ENCODE measurements at places on chromosomes 1 and 21.

GRCh38 chr1:29991815-29992214 is 731.6 kb downstream of the MATN1 start:
- no peak for DNase-seq

DNA sequence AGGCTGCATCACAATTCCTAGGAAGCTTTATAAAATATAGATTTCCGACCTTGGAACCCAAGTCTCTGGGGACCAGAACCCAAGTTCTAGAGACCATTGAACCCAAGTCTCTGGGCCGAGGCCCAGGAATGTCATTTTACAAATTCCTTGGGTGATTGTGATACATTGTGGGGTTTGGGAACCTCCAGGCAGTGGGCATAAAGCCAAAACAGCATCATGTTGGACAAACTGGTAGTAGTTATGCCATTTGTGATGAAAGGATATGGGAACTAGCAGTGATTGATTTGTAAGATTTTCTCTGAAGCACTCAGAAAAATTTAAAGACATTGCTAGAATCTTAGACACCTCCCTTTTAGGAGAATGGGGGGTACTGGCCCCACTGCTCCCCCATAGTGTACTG is 160.2 kb downstream of the HIVEP3 start:
- DNase-seq = no peak

DNA sequence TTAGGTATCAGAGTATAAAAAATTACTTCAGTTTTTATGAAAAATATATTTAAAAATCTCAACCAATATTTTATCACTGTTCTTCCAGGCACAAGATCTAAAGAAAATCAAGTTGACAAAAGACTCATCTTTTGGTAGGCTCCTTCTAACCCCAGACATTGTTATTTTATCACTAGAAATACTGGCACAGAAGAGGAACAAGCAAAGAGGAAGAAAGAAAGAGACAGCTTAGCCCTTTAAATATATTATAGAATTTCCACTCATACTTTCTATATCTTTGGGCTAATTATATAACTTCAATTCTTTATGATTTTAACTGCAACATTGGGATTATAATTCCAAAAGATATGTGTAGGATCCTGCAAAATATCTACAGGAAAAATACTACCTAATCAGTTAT is 32.4 kb downstream of the SPTA1 start:
- DNase-seq = no peak

DNA sequence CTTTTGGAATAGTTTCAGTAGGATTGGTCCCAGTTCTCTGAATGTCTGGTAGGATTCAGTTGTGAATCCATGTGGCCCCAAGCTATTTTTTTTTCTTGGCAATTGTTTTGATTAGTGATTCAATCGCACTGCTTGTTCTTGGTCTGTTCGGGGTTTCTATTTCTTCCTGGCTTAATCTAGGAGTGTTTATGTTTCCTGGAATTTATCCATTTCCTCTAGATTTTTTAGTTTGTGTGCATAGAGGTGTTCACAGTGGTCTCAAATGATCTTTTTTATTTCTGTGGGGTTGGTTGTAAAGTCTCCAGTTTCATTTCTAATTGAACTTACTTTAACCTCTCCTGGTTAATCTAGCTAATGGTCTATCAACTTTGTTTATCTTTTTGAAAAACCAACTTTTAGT is 117.6 kb downstream of the NME7 start:
- DNase-seq = no peak

DNA sequence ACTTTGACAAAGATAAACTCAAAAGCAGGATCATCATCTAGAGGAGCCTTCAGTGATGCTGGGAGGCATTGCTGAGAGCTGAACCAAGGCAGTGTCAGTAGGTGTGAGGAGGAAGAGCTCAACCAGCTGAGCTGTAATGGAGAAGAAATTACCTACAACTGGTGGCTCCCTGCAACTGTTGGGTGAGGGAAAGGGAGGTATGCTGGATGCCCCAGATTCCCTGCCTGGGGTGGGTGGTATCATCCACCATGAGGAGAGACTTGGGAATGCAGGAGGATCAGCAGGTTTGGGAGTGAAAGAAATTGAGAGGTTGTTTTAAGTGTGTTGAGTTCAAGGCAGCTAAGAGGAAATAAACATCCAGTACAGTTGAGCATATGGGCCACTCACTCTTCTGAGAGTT is 199.8 kb downstream of the DNM3 start:
- no peak for DNase-seq

- no peak for DNase-seq
These were observed 288.7 kb downstream of the NUF2 start for GRCh38 chr1:163610486-163610885.

DNA sequence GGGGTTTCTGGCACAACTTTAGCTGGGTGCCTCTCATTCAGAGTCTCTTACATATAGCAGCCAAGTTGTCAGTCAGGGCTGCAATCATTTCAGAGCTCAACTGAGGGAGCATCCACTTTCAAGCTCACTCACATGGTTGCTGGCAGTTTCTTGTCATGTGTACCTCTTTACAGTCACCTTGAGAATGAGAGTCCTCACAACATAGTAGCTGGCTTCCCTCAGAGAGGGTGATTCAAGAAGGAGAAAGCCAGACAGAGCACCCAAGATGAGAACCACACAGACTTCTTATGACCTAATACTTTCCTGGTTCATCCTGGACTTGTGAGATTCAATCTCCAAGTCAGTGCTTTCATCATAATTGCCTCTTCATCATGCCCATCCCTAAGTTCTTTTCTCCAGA is 57.2 kb downstream of the DPT start:
- DNase-seq = no peak

DNA sequence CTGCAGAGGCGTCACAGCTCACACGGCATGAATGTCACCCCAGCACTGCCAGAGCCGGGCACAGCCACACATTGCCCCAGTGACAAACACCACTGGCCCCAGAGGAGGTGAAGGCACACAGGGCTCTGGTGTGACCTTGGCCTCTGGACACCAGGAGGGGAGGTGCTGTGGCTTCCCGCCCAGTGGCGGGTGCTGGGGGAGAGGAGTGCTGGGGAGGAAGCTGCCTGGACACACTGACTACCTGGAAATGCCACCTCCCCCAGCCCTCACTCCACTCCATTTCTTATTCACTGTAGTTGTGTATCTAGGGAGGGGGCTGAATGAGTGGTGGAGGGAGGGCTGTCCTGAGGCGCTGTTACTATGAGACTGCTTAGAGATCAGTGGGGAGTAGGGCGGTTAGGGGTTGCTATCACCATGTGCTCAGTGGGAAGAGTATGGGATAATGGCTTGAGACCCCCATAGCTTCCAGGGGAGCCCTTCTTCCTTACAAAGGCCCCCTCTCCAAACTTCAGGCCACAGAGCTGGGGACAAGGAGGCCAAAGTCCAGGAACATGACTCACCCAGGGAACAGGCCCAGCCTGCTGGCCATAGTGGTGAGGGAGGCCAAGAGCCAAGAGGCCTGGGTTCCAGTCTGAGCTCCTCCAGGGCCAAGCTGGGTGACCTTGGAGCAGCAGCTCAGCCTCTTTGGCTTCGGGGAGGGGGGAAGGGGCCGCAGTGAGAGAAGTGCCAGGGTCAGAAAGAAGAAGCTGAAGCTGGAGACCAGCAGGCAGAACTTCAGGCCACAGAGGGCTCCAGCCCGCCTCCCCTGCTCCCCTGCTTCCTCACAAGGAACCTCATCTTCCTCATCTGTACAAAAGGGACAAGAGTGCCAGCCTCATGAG is 40.1 kb downstream of the AHDC1 start:
- peak; percentile 33 for DNase-seq

- DNase-seq = no peak
These were observed 47.7 kb downstream of the ETS2 start for GRCh38 chr21:38853421-38853919.

- DNase-seq = no peak
These were observed 29.9 kb downstream of the GIPC2 start for GRCh38 chr1:78075621-78076020.

DNA sequence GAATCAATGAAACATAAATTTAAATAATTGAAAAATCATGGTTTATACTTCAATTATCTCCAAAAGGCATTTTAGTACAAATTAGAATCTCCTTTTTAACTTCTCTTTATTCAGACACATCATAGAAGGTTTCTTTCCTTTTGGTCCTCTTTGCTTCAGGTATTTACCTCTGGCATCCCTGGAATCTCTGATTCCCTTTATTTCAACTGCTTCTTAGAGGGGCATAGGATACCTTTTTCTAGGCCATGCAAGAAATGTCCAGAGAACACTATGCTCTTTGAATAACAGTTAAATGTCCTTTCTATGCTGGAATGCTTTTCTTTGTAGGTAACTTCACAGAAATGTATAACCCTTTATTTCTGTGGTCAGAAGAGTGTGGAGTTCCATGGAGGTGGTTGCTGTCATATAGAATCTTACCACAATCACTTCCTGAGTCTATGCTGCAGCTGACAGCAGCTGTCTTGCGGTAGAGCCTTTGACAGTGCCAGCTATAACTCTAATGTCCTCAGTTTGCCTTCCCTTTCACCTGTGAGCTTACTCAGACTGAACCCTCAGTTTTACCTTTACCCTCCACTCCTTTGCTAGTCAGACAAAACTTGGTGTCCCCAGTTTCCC is 8.6 kb downstream of the LAMC2 start:
- no peak for DNase-seq

DNA sequence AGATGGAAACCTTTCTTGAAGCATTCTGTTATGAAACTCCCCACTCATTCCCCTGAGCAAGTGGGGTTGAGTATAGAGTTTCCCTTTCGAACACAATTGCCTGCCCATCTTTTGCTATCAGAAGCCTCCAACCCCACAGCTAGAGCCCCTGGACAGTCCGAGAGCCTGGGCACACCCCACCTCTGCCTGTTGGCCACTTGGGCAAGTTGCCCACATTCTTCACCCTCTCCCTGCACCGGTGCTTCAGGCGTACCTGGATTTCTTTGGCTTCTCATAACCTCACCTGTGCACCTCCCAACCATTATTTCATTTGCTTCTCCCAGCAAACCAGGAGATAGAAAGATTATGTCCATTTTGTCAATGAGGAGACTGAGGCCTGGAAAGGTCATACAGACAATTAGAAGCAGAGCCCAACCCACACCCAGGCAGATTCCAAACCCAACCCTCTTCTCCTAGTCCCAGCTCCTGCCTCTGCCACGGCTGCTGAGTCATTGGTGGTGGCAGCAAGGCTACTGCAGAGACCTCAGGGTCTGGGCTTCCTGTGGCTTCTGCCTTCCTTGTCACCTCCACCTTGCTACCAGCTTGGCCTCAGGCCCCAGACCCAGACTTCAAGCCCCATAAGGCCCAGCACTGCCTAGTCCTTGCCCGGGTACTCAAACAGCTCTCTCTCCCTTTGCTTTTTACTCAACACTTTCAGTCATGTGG is 118.7 kb upstream of the ZBTB40 start:
- DNase-seq = no peak

- DNase-seq = no peak
These were observed 20.4 kb downstream of the SLC26A9 start for GRCh38 chr1:205922806-205923205.

GRCh38 chr1:173507847-173508209 is 30.7 kb downstream of the PRDX6 start:
- no peak for DNase-seq

GRCh38 chr1:46081619-46082018 is 50.8 kb downstream of the PIK3R3 start:
- DNase-seq = no peak

DNA sequence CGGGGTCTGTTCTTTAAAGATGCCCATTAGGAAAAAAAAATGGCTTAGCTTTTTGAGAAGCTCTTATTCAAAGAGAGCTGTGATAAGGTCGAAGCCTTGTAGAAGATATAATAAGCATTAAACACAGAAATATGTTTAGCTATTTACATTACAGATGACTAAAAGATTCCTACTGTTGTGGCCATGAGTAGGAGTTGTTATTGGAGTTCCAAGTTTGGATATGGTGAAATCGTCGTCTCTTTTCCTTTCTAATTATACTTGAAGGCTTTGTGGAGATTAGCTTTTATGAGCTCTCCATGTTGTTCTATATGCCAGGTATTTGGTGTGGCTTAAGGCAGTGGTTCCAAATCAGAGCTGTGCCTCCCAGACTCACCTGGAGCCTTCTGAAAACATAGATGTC is 79.9 kb upstream of the LAMC2 start:
- no peak for DNase-seq

- no peak for DNase-seq
These were observed 19.1 kb downstream of the CD101 start for GRCh38 chr1:117020526-117021156.

GRCh38 chr1:179921472-179921871 is 33.1 kb upstream of the CEP350 start:
- no peak for DNase-seq

GRCh38 chr1:79375352-79375751 is 368.8 kb upstream of the ADGRL4 start:
- DNase-seq = no peak

DNA sequence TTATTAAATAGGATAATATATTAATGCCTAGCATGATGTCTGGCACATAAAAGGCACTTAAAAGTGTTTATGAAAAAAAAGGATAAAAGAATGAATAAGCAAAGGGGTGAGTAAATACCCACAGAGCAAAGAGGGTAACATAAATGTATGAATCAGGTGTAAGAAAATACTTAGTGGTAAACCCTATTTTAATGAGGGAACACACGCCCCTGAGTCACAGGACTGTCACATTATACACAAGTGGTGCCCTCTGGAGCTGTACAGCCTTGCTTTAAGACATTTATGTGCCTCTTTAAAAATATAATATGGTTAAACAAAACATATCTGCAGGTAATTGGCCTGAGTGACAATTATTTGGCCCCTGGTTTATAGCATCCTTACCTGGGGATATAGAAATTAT is 78.1 kb upstream of the PTBP2 start:
- DNase-seq = no peak

DNA sequence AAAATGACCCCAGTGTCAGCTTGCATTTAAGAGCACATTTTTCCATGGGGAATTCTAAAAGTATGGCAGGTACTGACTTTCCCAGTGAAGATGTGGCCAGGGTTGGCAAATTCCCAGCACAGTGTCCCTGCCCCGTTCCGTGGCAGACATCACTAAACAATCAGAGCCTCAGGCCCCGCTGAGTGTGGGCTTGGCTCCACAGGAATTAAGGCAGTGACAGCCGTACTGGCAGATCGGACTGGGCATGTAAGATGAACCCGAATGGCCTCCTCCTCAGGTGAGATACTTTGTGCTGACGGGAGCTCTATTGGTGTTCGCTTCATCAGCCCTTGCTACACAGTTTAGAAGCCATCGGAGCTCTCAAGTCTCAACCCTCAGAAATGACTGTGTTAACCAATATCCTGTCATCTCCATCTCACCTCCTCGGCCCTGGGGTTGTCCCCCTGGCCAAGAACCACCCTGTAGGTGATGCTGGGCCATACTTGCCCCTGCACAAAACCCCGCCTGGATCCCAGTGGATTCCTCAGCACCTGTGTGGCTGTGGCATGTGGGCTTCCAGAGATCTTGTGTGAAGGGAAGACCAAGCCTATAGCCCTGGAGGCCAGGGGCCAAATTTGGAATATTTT is 29.0 kb upstream of the ABCG1 start:
- no peak for DNase-seq

- no peak for DNase-seq
These were observed 11.6 kb upstream of the TNFSF18 start for GRCh38 chr1:173062150-173062938.
